ENCODE measurements at places on chromosomes 11 and 22.

GRCh38 chr11:70140711-70141485 lies 62.2 kb upstream of the FADD start:
- DNase-seq, result no peak

GRCh38 chr22:27336151-27337090 lies 465.1 kb downstream of the MN1 start:
- DNase-seq, result no peak

DNA sequence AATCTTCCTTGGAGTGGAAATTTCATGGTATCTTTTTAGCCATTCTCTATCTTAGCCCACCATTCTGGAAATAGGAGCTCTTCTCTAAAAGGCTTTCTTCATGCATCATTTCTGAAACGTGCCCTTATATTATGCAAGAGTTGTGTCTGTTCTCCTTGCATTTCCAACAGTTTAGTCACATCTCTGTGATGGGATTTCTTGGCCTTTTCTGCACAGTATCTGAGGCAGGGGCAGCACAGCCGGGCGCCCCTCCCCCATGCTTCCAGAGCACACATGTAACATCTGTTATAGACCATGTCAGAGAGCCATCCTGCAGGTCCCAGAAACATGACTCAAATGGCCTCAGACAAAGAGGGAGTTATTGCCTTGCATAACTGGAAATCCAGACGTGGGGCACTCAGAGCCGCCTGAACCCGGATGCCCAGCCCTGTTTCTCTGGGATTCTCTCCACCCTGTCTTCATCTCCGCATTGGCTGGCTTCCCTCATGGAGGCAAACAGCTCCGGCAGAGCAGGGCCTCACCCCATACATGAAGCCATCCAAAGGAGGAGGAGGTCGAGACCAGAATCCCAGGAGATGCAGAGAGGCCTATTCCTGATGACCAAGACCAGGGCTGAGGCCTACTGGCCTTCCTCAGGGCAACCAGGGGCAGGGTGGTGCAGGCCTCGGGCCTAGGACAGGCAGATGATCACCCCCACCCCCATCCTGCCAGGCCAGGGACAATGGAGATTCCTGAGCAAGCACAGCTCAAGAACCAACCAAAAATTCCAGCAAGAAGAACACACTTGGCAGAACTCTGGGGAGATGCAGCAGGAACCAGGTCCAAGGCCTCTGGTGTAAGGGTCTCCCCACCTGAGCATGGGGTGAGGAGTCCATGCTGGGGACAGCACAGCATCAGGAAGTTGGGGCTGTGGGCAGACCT lies 61.3 kb downstream of the IGLL5 start:
- no peak for DNase-seq

- DNase-seq, result no peak
Measured at GRCh38 chr11:133227632-133228111, 304.6 kb downstream of the OPCML start.

DNA sequence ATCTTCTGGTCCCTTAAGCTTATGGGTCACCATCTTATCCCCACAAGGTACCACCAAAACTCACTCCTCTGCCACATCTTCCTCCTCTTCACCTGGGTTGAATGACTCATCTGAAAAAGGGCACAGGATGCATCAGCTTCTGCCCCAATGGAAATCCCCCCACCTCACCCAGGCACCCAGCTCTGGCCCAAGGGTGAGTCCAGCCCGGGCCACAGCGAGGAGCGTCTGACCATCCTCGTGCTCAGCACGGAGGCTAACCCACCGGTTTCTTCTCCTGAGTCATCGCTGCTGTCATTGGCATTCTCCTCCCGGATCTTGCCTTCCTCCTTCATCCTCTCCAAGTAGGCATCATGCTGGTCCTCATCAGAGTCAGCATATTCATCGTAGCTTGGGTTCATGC lies 5.3 kb upstream of the TNKS1BP1 start:
- no peak for DNase-seq

GRCh38 chr22:26667140-26667539 lies 9.8 kb downstream of the MIAT start:
- no peak for DNase-seq

GRCh38 chr11:1852877-1853276 lies at the start of gene LSP1:
Gene LSP1, plus strand, starts transcription at chr11:1853084. Its CDS starts 61 bp downstream, at chr11:1853145.
- DNase-seq, result no peak

GRCh38 chr11:1478544-1478943 lies 8.0 kb downstream of the MOB2 start:
- DNase-seq, result no peak

- no peak for DNase-seq
Measured at GRCh38 chr22:40997520-40997919, 46.3 kb downstream of the RBX1 start.

GRCh38 chr11:45806937-45807791 lies 2.2 kb downstream of the SLC35C1 start:
- DNase-seq, result no peak

DNA sequence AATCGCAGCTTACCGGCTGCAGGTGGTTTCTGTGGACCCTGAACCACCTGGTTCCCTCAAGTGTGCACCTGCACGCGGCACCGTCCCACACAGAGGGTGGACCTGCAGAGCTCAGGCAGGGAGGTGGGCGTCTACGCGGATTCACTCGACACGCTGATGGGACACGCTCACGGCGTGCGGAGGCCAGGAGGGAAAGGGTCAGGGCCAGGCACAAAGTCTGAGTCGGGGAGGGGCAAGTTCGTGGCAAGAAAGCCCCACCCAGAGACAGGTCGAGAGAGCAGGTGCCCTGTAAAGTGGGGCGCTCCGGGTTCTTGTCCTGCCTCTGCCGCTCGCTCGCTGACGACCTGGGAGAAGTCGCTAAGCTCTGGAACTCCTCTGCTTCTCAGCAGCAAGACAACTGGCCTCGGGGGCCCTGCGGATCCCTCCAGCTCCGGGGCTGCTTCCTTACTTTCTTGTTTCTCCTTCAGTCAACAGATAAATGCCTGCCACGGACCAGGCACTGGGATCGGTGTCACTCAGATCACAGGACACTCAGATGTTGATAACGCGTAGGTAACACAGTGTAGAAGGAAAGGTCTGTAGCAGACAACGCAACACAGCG lies 72.4 kb upstream of the NUP50 start:
- DNase-seq, result no peak

GRCh38 chr22:19663286-19663815 lies 51.0 kb upstream of the SEPTIN5 start:
- DNase-seq, result peak; percentile 70

DNA sequence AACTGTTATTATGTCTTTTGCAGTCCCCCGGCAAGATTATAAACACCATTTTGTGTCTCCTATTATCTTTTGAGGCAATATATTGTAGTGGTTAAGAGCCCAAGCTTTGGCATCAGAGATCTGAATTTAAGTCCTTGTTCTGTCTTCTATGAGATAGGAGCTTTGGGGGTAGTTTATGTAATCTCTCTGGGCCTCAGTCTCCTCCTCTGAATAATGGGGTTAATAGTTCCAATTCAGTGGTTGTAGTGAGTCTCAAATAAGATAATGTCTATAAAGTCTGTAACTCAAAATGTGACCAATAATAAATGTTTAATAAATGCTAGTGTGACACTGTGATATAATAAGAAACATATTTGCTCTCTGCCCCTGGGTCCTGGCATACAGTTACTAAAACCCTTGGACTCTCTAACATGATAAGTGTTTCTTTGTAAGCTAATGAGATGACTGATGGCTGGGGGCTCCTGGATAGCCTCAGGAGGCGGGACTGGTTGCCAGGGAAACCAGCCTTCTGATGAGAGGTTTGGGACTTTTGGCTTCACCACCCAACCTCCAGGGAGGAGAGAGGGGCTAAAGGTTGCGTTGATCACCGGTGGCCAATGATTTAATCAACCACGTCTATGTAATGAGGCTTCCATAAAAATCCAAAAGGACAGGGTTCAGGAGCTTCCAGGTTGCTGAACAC lies 183.4 kb upstream of the MTMR2 start:
- no peak for DNase-seq

GRCh38 chr11:131691181-131692041 lies 321.0 kb downstream of the NTM start:
- DNase-seq, result peak; percentile 65

DNA sequence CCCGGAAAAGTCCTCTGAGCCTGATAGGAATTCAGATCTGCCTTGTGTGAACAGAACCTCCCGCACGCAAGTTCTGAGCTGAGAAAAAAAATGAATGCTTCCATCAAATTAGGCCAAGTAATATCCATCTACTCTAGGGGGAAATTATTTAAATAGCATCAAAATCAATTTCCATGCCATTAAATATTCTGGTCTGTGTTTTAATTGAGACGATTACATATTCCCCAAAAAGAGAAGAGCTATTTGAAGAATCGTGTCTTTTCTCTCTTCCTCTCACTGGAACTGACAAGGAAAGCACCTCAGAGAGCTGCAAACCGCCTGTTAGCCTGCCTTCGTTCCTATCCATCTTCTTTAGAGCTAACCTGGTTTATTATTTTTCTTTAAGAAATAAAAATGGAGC lies 96.0 kb downstream of the SEZ6L start:
- DNase-seq, result no peak

- peak; percentile 43 for DNase-seq
Measured at GRCh38 chr11:33040033-33040861, 875 bp downstream of the TCP11L1 start.

GRCh38 chr11:108199446-108200321 lies 22.8 kb downstream of the NPAT start:
- DNase-seq, result no peak

DNA sequence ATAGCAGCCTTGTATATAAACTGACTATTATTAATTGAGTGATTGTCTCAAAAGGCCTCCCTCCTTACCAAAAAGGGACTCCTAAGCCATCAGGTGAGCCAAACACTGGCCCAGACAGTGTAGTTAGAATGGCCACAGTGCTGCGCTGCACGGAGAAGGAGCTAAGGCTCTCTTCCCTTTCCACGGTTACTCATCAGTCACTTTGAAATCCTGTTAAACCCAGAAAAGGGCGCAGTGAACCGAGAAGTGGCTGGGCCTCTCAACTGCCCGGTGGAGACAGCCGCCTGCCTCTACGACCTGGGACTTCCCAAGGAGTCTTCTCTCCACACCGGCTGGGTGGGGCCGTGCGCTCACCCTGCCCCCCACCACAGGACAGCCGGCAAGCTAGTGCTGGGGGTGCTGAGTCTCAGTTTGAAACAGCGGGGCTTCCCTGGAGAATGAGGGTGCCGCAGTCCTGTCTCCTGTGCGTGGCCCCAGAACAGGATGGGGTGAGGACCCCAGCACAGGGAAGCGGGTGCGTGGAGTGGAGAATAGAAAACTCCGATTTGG lies 1.3 kb downstream of the MYH9 start:
- DNase-seq, result no peak

DNA sequence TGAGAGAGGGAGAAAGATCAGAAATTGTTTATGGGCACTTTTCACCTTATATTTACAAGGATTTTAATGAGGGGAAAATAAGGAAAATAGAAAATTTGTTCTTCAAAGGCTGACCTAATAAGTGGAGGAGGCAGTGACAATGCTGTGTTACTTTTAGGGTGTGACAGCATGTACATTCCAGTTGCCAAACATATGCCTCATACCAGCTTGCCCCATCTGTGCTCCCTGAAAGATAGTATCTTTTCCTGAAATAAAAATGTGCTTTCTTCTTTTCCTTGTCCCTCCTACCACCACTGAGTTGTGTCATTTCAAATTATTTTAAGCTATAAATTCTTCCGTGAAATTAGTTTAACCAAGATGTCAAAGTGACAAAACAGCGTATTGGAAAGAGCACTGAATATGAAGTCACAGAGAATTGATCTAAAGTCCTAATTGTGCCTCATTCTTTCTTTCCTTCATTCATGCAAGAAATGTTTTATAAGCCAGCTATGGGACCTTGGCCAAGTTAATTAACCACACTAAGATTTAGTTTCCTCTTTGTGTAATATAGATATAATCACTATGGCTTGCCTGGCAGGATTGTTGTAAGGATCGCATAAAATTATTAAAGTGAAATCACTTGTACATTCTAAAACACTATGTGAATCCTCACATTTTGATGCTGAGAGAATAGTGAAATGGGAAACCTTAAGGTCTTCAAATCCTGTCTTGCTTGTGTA lies 1307.5 kb upstream of the TENM4 start:
- DNase-seq, result no peak

- DNase-seq, result no peak
Measured at GRCh38 chr11:31997955-31998354, 92.9 kb upstream of the RCN1 start.

DNA sequence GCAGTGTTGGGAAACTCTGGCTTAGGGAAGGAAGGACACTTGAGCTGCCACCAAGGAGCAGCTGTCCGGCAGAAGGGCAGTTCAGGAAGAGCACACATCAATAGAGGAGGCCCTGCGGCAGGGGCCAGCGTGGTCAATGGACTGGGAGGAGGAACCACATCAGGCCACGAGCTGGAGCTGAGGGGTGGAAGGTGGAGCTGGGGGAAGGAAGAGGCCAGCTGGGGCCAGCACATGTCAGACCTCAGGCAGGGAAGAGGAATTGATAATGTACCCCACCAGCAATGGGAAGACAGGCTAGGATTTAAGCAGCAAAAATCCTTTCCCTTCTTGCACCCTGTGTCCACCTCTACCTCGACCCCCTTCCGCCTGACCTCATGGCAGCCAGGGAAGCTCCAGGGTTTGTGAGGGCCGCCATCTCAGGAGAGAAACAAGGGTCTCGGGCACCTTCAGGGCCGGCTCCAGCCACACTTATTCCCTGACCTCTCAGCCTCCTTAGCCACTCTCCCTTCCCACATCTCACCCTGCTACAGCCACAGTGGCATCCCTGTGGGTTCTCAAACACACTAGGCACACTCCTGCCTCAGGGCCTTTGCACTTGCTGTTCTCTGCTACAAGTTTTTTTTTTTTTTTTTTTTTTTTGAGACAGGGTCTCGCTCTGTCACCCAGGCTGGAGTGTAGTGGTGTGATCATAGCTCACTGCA lies 157.8 kb upstream of the GRK3 start:
- no peak for DNase-seq

DNA sequence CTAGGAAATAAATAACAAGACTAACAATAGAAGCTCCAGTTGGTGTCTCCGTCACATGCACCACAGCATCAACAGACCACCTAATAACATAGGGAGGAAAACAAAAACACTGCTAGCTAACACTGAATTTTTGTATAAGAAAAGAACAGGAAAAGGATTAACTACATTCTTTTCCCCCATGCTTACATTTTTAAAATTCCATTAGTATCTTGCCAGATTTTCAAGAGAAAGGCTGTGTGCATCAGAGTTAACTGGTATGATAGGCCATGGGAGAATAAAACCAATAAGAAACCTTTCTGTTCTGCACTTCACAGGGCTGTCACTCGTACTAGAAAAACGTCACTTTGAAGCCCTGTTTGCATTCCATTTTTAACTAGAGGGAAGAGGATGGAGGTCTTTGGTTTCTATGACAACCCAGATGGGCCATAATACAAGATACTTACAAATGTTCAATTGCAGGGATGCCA lies 79.0 kb downstream of the LARGE2 start:
- DNase-seq, result peak; percentile 36

GRCh38 chr11:19216709-19217374 lies 15.1 kb upstream of the CSRP3 start:
- no peak for DNase-seq

DNA sequence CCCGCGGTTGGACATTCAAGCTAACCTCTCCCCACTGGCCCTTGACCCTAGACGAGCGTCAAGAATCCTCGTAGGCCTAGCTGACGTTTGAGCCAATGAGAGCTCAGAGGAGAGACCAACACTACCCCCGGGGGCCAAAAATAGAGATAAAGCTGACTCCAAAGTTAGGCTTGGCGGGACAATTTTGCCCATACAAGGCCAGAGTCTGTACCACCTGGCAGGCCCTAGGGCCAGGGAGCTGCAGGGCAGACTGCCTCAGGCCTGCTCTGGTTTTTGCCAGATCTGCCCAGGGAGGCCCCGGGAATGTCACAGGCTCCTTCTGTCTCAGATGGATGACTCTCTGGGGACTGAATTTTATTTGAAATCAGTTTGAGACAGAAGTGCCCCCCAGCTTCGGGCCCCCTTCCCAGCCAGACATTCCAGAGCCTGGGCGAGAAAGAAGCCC lies 40.8 kb upstream of the ACCSL start:
- no peak for DNase-seq

GRCh38 chr11:25441421-25441820 lies 890.5 kb upstream of the ANO3 start:
- no peak for DNase-seq
